ENCODE measurements at places on chromosomes 11 and 22.
A peak's percentile ranks its signal among the peaks of the same experiment; 100 is the strongest.

DNA sequence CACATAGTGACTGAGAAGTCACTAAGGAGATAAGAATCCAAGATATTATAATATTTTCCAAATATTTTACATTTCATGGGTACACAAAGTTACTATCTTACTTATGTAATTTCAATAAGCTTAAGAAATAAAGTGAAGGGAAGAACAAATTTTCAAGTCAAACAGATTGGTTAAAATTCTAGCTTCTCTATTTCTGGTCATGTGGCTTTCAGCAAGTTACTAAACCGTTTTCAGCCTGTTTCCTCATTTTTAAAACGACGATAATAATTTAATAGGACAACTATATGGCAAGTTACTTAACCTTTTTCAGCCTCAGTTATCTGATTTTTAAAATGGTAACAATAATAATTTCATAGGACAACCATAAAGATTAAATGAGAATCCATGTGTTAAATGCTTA is 15.6 kb downstream of the DCUN1D5 start:
- peak; percentile 3 for DNase-seq

DNA sequence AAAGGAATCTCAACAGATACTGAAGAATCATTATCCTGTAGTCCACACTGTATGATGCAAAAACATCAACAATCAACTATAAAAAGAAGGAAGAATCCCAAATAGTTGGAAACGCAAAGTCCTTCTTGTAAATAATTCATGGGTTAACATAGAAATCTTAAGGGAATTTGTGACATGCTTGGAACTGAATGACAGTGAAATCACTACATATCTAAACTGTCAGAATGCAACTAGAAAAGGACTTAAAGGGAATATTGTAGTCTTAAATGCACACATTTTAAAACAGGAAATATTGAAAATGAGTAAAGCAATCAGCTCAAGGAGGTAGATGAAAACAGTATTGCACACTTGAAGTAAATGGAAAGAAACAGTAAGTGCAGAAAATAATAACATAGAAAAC is 147.6 kb upstream of the MPPED2 start:
- DNase-seq, result no peak

DNA sequence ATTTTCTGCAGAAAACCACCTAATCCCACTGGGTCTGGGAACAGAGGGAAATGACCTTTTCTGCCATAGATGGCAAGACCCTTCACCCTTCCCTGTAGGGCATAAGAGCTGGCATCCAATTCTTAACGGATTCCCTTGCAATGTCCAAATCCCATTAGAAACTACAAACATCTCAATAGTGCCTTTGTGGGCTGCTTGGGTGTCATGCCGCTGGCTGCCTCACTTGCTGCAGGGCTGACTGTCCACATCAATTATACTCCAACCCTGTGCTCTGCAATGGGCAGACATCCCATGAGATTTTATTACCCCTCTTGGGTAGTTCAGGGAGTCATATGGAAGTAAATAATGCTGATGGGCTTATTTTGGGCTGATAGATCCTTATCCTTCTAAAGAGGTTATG is 7.3 kb downstream of the GRAP2 start:
- no peak for DNase-seq

DNA sequence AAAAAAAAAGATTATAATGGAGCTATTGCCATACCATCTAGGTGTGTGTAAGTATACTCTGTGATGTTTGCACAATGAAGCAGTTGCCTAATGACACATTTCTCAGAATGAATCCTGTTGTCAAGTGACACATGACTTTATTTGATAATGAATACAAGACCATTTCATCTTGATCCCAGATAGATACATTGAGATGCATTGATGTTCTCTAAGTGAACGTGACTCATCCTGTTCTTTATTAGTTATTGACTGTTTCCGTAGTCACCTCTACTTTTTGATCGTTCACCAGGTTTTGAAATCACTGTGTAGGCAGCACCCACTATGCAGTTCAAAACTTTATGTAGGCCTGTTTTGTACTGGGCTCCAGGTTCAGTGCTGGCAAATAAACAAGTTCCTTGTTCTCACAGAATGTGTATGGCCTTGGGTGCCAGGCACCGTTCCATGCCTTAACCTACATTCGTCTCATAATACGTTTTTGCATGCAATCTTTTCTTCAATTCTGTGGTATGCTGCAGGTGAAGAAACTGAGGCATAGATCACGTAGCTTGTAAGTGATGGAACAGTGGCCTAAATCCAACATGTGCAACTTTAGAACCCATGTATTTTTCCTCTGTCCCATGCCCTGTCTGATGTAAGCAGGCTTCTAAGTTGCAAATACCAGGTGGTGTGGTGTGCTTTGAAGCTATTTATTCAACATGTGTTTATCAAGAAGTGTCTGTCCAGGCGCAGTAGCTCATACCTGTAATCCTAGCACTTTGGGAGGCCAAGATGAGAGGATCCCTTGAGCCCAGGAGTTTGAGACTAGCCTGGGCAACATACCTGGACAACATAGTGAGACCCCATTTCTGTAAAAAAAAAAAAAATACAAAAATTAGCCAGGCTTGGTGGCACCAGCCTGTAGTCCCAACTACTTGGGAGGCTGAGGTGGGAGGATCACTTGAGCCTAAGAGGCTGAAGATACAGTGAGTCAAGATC is 10.4 kb downstream of the SREBF2 start:
- DNase-seq, result no peak

DNA sequence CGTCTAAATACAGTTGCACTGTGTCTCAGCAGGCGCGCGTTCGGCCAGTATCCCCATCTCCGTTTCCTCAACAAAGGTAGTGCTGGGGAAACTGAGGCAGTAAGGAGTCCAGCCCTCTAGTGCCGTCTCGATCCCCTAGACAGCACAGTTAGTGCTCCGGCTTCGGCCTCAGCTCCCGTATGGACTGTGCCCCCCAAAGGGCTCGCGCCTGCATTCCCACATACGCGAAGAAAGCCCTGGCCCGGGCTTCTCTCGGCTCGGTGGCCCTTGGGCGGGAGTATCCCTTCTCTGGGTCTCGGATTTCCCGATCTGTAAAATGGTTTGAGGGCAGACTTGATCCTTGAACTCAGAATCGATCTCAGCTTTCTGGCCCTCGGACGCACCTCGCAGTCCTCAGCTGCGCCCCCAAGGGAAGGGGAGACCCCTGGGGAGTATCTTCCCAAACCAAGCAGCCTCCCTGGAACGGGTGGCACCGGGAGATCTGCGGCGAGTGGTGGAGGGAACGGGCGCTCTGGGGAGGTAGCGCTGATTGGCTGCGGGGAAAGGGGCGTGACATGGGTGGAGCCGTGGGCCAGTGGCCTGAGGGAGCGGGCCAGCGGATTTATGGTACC is 759 bp upstream of the PEX16 start:
- DNase-seq, result peak; percentile 78

GRCh38 chr11:17388609-17389210 is at the start of gene KCNJ11:
KCNJ11 (minus strand) TSS chr11:17388659; CDS start chr11:17388091, 568 bp downstream.
- DNase-seq, result no peak

DNA sequence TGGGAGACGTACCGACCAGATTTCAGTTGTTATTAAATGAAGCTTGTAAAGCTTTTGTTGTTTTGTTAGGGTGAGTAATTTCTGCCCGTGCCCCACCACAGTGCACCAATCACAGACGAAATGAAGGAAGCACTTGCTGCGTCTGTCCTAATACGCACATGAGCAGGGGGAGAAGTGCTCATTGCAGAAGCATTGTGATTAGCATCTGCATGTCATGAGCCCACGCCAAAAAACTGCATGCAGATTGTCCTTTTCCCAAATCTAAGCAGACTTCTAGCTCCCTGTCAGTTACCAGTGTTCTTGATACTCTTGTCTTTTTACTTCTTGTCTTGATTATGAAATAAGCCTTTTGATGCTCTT is 15.5 kb downstream of the RBX1 start:
- DNase-seq, result peak; percentile 91

DNA sequence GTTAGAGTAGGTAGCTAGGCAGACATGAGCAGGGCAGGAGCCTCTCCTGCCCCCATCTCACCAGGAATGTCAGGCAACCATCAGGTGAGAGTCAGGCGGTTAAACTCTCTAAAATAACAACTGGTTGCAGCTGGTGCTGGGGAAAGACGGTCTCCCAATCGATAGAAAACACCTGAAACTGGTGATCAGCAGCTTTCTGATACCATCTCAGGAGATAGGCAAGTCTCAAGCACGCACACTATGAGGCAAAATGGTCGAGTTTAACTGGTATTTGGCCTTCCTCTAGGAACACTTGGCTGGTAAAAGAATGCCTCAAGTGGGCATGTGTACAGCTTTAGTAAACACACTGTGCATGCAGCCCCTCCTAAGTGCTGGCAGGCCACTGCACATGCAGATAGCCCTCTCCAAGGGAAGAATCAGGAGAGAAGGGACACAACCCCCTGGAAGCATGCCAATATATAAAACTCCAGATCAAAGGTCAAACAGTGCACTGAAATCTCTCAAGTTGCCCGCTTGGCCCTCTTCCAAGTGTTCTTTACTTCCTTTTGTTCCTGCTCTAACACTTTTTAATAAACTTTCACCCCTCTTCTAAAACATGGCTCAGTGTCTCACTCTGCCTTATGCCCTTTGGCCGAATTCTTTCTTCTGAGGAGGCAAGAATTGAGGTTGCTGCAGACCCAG is 88.7 kb downstream of the USP35 start:
- peak; percentile 36 for DNase-seq
